ENCODE measurements at places on chromosomes 6 and 20.

- no peak for DNase-seq
Measured at GRCh38 chr20:13813910-13814309, 29.1 kb downstream of the NDUFAF5 start.

- DNase-seq: no peak
Measured at GRCh38 chr6:25465941-25466340, 186.1 kb upstream of the SCGN start.

- no peak for DNase-seq
Measured at GRCh38 chr20:1810926-1811620, 84.1 kb upstream of the SIRPA start.

- DNase-seq: no peak
Measured at GRCh38 chr20:43583133-43583864, 7.4 kb upstream of the IFT52 start.

GRCh38 chr20:9912858-9913434 lies 74.1 kb upstream of the PAK5 start:
- DNase-seq: peak; percentile 19

- DNase-seq: no peak
Measured at GRCh38 chr20:21159658-21160380, 33.9 kb downstream of the KIZ start.

DNA sequence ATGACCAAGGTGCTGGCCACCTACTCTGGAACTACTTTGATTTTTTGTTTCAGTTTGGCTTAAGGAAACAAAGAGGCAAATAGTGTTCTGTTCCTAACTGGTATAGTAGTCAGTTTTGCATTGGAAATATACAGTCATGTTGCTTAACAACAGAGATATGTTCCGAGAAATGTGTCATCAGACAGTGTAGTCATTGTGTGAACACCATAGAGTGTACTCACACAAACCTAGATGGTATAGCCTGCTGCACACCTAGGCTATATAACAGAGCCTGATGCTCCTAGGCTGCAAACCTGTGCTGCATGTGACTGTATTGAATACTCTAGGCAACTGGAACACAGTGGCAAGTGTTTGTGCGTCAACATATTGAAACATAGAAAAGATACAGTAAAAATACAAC lies 80.4 kb downstream of the ARID1B start:
- no peak for DNase-seq

- no peak for DNase-seq
Measured at GRCh38 chr20:20782755-20783154, 70.3 kb upstream of the RALGAPA2 start.

DNA sequence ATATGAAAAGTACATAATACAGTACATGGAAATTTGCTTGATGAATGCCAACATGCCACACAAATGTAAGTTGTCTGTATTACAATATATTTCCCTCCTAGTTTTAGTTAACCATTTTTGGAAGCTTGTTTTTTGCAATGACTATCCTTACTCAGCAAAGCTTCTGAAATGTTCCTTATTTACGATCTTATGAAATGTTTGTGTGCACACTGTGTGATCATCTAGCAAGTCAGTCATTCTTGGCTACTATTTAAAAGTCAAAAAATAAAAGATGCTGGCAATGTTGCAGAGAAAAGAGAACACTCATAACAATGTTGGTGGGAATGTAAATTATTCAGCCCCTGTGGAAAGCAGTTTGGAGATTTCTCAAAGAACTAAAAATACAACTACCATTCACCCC lies 33.8 kb downstream of the SUMO4 start:
- no peak for DNase-seq

- no peak for DNase-seq
Measured at GRCh38 chr6:154112181-154112809, 73.3 kb downstream of the OPRM1 start.

- DNase-seq: no peak
Measured at GRCh38 chr6:13666194-13667105, 45.2 kb downstream of the RANBP9 start.

DNA sequence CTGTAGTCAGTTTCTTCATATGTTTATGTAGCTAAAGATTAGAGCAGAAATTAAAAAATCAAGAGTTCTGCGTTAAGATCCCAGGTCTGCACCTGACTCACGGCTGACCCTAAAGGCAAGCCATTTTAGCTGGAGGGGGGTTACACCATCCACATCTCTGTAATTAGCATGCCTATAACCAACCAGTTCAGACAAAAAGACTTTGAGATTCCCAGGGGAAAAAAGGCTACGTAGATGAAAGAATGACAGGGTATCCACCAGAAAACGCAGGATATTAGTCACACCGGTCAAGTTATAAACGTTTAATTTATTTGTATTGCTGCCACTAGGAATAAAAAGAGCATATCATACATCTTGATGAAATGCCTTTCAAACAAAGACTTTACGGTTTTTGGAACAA lies 299.1 kb downstream of the FOXC1 start:
- DNase-seq: no peak

- DNase-seq: no peak
Measured at GRCh38 chr20:51507216-51508036, 35.1 kb downstream of the NFATC2 start.

DNA sequence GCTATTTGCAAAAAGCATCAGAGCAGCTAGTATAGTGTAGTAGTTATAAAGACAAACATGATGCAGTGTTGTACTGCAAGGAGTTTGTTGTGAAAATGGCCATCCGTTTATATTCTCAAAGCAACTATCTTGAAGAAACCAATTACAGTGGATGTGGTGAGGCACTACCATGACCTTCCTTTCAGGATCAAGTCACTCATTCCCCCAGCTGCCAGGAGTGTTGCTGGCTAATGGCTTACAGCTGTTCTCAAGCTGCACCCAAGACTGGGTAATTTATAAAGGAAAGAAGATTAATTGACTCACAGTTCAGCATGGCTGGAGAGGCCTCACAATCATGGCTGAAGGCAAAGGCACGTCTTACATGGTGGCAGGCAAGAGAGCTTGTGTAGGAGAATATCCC lies 29.0 kb downstream of the ADGRF4 start:
- DNase-seq: no peak
